ENCODE measurements at places on chromosomes 12 and 14.

DNA sequence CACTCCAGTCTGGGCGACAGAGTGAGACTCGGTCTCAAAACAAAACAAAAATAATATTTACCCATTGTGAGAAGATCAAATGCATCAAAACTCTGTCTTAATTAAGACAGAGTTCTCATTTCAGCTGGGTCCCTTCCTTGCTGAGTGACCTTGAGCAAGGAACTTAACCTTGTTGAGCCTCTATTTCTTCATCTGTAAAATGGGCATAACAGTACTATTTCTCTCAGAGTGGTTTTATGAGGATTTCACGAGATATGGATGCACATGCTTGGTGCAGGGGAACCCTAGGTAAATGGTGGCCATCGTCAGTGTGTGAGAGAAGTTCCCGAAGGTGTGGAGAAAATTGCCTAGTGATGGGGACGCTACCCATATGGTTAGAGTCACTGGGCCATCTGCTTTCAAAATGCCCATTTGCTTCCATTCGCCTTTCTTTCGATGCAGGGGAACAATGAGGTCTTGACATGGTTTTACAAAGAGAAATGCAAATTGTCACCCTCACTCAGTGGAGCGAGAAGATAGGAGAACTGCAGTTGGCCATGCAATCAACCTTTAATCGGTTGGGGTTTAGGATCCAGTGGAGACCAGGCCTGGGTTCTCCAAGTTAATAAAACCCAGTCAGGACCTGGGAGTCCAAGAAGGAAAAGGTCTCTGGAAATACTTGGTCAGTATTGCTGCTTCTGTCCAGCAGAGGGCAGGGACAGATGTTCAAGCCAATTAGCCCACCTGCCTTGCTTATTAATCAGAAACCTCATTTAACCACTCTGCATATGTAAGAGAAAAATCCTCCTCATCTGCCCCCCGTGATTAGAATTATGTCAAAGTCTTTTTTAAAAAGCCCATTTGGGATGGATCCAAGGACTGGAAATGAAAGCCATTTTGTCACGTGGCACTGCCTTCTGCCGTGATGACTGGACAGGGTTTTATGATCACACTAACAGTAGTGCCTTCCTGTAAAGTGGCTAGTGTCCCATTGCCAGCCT, 37.2 kb downstream of the CFAP251 start:
- peak; percentile 12 for DNase-seq

DNA sequence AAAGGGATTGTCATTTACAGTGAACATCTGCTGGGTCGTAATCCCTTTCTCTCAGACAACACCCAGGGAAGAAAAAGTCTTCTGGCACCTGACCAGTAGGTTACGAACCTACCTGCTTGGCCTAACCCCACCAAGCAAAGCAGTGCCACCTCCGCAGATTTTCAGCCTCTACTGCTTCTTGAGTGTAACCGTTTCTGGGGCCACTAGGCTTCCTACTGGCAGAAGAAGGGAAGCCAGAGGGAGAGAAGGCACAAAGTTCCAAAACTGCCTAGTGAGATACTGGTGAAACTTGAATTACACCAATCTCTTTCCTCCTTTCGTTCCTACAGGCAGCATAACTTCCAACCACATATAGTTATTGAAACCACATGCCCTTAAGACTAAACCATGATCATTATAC, 383.6 kb downstream of the BCAT1 start:
- DNase-seq, result no peak

DNA sequence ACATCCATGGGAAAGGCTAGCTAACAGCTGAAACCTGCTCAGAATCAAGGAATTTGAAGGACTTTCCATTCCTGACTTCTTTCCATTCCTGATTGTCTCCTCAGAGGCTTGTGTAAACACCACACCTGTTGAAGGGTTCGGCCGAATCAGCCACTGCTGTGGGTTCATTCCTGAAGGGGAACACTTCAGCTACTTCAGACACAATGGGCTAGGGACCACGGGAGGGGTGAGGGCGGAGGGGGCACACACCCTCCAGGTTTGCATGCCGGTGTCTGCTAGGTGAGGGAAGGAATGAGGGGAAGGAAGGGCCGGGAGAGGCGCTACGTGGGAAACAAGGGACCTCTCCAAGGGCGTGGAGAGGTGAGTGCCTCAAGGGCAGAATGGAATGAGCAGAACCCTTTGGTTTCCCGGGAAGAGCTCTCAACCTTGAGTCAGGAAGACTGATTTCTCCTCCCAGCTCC, 1.3 kb downstream of the GPRC5A start:
- no peak for DNase-seq

DNA sequence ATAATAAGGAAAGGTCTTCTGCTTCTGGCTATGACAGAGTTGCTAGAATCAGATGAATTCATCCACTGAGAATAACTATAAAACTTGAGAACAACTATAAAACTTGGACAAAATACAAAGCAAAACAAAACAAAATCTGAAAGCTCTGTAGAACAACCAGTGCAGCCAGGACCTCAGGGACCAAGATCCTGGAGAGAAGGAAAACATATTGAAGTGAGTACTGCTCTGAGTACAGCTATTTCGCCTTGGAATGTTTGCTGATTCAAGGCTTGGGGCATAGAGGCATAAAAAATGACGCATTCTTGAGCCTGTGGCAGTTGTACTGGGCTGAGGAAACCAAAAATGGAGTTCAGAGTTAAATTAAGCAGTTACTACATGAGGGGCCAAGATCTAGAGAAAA, 21.7 kb downstream of the FOXA1 start:
- DNase-seq, result no peak

DNA sequence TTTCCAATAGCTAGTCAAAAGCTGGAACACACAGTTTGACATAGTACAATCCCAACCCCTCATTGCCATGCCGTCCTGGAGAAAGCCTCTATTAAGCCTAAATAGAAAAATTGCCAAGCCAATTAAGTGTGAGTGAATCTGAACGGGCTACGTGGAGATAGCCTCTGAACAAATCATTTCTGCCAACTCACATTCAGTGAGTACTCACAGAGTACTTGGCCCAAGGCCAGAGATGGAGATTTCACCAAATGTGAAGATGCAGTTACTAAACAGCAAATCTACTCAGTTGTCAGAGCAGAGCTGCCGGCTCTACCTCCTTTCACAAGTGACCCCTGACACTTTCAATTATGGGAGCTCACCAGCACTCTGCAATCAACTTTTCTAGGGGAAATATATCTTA, 350.0 kb downstream of the GALC start:
- no peak for DNase-seq

DNA sequence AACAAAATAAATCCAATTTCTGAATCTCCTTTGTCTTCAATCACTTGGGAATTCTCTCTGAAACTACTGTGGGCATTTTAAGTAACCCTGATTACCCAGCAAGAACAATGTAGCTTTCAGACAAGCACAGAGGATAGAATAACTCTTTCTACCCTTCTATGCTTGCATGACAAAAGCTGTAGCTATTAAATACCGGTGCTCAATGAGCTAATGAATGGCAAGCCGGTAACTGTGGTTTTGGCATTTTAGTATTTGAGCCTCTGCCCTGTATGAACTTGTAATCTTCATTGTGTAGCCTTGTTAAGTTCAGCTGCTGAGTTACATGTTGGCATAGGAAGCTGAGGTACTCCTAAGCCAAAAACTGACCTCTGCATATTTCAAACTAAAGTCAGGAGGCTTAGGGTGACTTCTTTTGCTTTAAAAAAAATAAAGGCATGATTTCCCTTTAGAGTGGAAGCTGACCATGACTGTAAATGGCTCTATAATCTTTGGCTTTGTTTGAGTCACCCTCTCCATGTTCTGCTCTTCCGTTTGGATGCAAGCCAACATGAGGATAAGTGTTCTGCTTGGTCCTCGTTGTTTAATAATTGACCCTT, 171.0 kb upstream of the HIF1A start:
- DNase-seq, result peak; percentile 70

DNA sequence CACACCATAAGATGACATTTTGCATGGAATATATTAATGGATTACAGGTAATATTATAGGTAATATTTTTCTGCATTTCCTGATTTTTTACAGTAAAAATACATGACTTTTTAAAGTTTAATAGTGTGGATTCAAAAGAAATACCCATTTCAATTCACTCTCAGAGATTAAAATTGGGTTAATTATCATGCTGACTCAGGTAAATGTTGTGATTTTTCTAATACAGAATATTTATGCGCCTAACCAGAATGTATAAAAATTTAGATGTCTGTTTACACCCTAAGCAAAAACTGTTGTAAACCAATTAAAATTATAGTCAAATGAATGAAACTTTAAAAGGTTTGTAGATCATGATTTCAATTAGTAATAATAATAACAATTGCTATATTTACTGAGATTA, 117.2 kb upstream of the FLRT2 start:
- DNase-seq, result no peak

DNA sequence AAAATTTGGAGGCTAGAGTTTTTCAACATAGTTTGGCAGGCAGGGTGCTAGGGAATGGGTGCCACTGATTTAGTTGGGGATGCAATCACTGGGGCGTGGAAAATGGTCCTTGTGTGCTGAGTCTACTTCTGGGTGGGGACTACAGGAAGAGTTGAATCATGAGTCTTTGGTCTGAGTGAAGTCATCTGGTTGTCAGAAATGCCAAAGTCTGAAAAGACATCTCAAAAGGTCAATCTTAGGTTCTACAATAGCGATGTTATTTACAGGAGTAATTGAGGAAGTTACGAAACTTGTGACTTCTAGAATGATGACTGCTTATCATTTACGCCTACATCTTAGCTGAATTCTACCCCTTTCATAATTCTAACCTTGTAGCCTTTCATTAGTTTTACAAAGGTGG, 209.1 kb downstream of the NUBPL start:
- DNase-seq, result no peak

- DNase-seq, result no peak
Observed at GRCh38 chr14:55477680-55478079, 37.3 kb upstream of the TBPL2 start.

DNA sequence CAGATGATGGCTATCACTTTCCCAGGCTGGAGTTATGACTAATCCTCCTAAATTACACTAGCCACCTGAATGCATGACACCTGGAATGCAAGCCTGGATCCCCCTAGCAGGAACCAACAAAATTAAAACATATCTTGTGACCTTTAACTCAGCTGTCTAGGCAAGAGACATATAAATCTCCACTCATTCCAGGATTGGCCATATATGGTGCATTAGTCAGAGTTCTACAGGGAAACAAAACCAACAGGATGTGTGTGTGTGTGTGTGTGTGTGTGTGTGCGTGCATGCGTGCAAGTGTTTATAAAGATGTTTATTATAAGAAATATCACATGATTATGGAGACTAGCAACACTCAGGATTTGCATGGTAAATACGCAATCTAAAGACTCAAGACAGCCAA, 212.8 kb downstream of the KIF21A start:
- no peak for DNase-seq

- no peak for DNase-seq
Observed at GRCh38 chr14:60164404-60164711, 840 bp downstream of the DHRS7 start.

- no peak for DNase-seq
Observed at GRCh38 chr12:71721783-71722505, 32.7 kb upstream of the RAB21 start.

GRCh38 chr12:91502208-91502607, 319.6 kb upstream of the DCN start:
- no peak for DNase-seq

- DNase-seq, result no peak
Observed at GRCh38 chr12:112121780-112122565, 3.4 kb upstream of the TRAFD1 start.

DNA sequence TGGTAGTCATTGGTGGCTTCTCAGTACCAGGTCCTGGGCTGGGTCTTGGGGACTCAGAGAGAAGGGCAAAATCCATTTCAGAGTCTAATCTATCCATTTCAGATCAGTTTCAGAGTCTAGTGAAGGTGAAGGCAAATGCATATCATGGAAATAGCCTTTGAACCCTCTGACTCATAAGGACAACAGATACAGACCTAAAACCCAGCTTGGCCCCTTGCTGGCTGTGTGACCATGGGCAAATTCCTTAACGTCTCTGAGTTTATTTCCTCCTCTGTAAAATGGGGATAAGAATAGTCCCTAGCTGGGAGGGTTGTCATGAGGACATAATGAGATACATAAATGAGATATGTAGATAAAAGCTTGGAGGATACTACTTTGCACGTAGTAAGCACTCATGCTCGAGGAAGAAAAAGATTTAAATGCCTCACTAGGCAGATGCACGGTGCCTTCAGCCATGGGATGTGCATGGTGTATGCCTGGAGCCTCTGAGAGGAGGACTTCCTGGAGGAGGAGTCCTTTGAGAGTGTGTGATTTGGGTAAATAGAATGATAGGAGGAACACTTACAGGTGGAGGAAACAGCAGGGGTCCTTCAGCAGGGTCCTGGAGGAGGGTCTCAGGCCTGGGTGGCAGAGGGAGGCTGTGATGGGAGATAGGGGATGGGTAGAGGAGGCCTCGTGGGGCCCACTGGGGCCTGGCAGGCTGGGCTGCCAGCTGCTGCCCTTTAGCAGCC, 8.0 kb downstream of the DTX1 start:
- no peak for DNase-seq

DNA sequence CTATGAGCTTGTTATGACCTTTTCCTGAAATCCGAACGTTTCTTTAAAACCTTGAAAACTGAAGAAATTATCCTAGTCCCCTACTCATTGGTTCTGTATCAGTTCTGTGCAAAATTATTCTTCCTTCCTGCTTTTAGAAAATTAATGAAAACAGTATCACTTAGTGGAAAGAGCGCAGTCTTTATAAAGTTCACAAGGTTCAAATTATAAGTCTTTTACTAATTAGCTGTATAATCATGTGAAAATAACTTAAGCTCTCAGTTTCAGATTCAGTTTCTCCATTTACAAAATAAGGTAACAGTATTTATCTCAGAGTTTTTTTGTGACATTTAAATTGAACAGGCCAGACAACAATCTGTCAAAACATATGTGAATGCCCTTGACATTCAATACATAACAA, 306.1 kb downstream of the ADAMTS20 start:
- DNase-seq, result no peak

GRCh38 chr14:92280554-92281262, 42.3 kb upstream of the SLC24A4 start:
- DNase-seq, result no peak
